ENCODE measurements at places on chromosomes 2 and 18.

GRCh38 chr2:106137731-106138521 lies 56.2 kb downstream of the UXS1 start:
- DNase-seq, result no peak

GRCh38 chr18:78393086-78393862 lies 586.3 kb upstream of the SALL3 start:
- no peak for DNase-seq

- DNase-seq, result no peak
These were observed 54.4 kb upstream of the LINC00305 start for GRCh38 chr18:64203295-64203694.

DNA sequence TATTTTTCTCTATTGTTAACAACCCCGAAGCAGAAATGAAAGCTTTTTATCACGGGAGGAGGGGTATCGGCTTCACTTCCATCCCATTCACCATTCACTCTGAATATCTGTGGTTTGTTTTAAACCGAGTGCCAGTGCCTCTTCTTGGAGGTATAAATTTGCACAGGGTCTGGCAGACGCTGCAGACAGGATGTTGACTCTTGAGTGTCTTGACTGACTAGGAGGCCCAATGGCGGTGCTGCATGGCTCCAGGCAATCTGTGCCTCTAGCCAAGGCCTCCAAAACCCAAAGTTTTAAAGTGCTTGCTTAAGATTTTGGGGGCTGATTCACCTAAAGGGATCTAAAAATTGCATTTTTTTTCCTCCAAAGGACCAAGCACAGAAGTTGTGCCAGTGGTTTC lies 183.8 kb downstream of the LTBP1 start:
- DNase-seq, result no peak

DNA sequence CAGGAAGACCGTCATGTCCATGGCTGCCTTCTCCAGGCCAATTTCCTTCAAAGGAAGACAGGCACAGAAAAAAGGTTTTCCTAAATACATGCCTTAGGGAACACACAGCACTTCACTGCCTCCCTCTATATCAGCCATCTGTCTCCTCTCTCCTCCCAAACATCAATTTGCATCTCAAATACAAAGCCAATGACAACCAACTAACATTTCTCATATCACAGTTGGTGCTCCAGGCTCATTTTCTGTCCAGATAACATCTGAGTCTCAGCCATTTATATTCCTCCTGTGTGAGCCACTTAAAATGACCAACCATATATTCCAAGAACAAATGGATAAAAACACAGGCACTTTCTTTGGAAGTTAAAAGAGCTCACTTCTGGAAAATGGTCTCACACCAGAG lies 62.5 kb upstream of the ACAA2 start:
- no peak for DNase-seq

DNA sequence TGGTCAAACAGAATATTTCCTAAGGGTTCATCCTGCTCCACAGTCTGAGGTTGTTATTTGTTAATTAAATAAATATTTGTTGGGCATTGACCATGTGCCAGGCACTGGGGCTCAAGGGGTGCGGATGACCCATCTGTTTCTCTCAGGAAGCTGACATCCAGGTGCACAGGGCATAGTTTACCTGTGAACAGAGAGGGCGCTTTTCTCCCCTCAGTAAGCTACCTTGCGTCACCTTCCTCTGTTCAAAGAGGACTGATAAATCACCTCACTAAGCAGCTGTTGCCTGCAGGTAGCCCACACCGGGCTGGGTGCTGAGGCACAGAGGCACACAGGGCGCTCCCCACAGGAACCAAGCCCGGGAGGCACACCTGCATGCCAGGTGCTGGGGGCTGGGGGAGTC lies 41.6 kb downstream of the SH3RF3 start:
- DNase-seq, result no peak

GRCh38 chr2:150468350-150468960 lies 19.0 kb downstream of the RND3 start:
- no peak for DNase-seq

DNA sequence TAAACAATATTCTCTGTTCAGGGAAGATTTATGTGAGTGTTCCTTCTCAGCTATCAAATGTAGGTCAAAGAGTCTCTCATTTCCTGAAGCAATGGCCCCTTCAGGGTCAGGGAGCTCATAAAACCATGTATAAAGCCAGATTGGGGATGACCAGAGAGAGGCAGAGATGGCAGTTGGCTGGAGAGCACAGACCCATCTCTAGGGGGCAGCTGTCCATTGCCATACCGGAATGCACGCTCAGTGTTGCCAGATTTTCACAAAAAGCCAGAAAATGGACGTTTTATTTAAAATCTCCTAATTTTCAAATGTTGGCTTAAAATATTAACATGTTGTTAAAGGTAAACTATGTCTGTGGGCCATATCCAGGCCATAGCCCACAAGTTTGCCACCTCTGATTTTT lies 1920.7 kb upstream of the CELF4 start:
- no peak for DNase-seq

DNA sequence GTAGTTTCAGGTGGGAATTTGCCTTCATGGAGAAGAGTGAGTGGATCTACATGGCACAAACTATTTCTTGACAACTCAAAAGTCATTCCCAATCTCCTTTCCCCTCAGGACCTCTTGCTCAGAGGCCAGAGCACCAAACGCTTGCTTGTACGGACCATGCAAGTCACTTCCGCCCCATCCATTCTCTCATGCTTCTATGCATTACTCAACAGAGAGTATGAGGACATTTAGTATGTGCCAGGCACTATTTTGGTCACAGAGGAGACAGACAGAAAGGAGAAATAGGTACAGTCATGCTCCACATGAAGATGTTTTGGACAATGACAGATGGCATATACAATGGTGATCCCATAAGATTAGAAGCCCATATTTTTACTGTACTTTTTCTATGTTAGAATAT lies 117.5 kb downstream of the ACTR3 start:
- no peak for DNase-seq

GRCh38 chr2:223416815-223417610 lies 185.1 kb downstream of the SCG2 start:
- no peak for DNase-seq

- DNase-seq, result no peak
These were observed 6.0 kb downstream of the TXNL1 start for GRCh38 chr18:56632070-56633022.

GRCh38 chr2:129179199-129179598 lies 800.3 kb upstream of the RAB6C start:
- no peak for DNase-seq
